ENCODE measurements at places on chromosomes 4 and X.

DNA sequence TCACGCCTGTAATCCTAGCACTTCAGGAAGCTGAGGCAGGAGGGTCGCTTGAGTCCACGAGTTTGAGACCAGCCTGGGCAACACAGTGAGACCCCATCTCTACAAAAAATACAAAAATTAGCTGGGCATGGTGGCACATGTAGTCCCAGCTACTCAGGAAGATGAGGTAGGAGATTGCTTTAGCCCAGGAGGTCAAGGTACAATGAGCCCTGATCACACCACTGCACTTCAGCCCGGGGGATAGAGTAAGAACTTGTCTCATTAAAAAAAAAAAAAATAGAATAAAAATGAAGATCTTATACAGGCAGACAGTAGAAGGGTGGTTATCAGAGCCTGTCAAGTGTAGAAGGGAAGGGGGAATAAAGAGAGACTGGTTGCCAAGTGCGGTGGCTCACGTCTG, 116.9 kb downstream of the PDS5A start:
- DNase-seq = no peak

- DNase-seq = no peak
Measured at GRCh38 chr4:2888886-2889285, 45.2 kb downstream of the ADD1 start.

DNA sequence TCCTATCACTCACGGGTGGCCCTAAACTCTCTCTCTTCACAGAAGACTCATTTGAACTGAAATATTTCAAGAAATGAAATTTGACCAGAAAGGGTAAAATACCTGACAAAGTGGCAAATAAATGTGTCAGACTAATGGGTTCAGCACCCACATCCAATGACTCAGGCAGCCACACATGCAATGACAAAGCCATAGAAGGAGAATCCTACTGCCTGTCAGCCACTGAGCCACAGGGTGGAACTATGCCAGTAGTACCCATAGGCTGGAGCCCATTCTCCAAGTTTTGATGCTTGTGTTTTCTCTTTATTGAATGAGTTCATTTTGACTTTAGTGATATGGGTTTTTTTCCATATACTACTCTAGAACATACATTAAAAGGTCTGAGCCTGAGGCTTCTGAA, 179.0 kb downstream of the BEND2 start:
- DNase-seq = no peak

DNA sequence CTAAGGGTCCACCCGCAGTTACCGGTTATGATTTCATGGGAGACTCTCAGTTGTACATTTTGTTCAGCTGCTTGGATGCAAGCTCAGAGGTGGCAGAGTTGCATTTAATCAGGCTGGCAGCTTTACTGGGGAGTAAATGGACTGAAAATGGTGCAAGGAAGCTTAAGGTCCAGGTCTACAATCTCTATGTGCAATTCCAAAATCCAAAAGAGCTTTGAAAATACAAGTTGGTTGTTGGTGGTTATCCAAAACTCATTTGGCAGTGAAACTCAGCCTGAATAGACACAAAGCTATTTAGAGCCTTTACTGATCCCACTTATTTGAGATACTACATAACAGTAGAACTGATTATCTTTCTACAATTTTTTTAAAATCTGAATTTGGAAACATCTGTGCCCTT, 11.8 kb upstream of the ZFP42 start:
- no peak for DNase-seq

GRCh38 chr4:1237981-1238675, 10.8 kb downstream of the CTBP1 start:
- DNase-seq = no peak

DNA sequence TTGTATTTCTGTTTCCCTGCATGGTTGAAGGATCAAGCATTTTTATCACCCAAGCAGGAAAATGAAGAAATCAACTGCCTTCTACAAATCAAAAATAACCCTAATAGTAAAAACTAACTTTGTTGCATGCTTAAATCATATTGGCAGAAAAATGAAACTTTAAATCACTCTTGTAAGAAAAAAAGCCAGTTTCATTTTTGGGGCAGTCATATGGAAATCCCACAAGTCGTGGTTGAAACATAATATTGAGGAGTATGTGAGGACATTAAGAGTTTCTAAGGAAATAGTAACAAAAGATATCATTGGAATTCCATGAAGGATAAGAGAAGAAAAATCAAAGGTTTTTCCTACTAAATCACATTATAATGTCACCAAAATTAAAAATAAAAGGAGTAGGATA, 8.4 kb downstream of the TEC start:
- DNase-seq = no peak

DNA sequence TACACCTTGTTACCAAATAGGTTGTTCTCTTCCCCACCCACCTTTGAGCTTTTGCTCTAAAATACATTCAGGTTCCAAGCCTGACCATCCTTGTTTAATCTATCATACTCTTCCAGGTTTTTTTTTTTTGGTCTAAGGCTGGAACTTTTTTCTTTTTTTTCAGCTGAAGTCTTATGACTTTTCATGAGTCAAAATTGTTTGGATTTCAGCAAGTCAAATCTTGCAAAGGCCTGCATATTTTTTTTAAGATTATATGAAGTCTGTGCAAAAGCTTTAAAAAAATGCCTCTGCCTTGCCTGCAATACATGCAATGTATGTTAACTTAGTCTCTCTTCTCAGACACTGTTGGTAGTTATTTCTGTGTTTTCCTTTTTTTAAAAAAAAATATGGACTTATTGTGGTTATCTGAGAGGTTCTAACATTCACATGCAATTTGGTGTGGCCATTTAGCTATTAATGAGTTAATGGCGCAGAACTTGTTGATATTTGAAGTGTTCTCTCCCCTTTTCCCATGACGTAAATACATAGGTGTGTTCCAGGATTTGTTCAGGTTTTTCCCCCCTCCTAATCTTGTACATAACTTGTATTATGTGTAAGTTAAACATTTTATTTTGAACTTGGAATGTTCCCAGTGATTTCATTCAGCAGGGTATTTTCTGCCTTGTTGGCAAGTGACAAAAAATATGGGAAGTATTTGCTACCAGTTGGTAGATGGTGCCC, 58.7 kb downstream of the CCKAR start:
- DNase-seq = no peak

DNA sequence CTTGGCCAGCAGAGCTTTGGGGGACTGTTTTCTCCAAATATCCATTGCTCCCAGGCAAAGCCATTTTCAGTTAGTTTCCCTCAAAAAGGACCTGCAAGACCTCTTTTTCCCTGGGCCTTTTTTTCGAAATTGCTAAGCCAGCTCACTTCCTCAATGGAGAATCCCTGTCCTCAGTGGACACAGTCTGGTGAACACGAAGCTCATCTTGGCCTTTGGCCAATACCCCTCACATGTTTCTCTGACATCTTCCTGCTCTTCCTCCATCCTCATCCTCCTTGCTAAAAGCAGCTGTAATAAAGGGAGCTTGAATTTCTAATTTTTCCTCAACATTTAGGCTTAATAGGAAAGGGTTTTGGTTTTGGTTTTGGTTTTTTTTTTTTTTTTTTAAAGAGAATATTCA, 17.6 kb upstream of the PRPS1 start:
- DNase-seq = no peak

DNA sequence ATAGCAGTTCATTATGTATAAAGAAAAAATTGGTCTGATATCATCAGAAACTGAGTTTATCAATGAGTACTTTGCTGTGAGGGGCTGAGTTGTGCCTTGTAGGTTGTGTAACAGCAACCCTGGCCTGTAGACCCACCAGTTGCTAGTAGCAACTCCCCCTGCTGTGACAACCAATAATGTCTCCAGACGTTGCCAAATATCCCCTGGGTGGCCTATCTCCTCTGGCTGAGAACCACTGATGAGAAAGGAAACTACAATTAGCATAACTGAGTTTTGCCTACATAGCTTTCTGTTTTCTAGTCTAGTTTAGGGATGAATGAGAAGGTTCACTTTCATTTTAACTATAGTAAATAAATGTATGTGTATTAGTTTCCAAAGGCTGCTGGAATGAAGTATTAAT, 234.1 kb downstream of the CPE start:
- no peak for DNase-seq

DNA sequence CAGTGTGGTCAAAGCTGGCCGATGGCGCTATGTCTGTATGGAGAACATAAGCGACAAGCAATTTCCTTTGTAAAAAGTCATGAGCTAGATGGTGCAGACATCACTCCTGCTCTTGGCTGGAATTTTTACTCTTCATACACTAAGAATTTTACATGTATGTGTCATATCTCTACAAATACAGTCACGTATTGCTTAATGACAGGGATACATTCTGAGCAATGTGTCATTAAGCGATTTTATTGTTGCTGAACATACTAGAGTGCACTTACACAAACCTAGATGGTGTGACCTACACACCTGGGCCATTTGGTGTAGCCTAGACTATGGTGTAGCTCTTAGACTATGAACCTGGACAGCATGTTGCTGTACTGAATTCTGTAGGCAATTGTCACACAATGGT, 185.4 kb downstream of the SOWAHB start:
- DNase-seq = no peak

GRCh38 chr4:169795585-169795984, 37.8 kb upstream of the HPF1 start:
- DNase-seq = no peak

DNA sequence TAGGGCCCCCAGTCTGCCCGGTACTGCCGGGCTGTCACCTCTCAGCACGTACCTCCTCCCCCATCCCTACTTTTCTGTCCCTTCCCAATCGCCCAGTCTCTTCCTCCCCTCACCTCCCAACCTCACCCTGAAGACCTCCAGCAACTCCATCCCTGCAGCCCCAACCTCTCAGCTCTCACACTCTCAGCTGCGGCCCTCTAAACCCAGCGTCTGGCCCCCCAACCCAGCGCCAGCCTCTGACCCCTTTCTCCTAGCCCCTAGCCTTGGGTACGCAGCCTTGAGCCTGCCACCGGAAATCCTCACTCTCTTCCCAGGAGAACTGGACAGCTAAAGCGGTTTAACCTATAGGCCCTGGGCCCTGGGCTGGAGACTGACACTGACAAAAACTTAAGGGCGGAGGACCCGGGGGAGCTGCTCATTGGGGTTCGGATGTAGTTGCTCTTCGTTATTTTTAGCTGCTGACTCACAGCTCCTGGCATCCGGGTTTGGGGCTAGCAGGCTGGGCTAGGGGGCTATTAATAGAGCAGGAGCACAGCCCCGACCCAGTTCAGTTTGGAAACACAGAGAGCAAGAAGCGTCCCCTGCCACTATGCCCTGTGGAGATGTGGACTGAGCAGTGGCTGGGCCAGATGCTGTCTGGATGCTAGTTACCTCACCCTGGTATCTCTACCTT, 9.6 kb upstream of the DLG3 start:
- no peak for DNase-seq

GRCh38 chrX:115400960-115401359, 111.4 kb downstream of the LUZP4 start:
- DNase-seq = no peak

- DNase-seq = no peak
Measured at GRCh38 chrX:100089724-100090123, 320.3 kb downstream of the PCDH19 start.

DNA sequence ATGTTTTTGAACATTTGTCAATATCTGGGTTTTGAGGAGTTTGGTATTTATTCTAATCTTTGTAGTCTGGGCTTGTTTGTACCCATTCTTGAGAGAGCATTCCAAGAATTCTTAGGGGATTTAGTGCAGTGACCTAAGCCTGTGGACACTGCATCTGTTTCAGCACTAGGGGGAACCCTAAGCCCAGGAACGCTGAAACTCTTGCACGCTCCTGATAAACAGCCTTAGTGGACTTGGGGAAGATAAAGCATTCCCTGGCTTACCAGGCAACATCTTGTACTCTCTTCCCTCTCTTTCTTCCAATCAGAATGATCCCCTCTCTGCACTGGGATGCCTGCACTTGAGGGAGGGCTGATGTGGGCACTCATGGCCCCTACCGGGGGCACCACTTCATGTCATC, 654.9 kb upstream of the HTR2C start:
- peak; percentile 14 for DNase-seq

- DNase-seq = peak; percentile 38
Measured at GRCh38 chrX:48083212-48083611, 11.8 kb upstream of the ZNF630 start.

DNA sequence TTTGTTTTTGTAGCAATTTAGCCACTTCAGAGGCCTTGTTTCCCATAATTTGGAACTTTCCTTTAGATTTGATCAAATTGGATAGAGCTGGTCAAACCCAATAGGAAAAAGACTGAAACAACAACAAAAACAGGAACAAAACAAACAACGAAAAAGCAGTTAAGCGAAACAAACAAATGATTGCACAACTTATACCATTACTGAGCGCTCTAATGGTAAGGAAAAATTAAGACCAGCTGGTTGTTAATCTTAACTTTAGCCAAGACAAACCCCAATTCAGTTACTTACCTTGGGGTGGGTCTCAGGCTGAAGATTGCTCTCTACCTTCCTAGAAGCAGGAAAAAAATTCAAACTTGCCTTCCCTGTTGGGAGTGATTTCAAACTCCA, 38.3 kb downstream of the SPCS3 start:
- DNase-seq = no peak

GRCh38 chrX:34578237-34578636, 78.8 kb downstream of the TMEM47 start:
- DNase-seq = no peak

DNA sequence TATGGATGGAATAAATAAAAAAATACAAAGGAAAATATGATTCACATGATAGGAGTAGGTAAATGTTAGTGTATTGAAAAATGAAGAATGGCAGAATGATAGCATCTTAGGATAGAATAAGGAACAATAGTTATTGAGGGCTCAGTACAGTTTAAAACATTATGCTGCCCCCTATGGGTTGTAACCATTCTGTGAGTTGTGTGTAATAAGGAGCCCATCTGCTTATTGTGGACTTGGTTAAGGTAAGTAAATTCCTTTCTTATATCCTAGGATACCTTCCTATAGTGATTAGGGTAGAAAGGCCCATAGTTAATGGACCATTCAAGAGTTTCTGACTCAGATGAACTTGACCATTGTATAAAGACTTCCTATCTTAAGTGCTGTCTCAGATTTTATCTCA, 195.8 kb downstream of the PDHA2 start:
- DNase-seq = peak; percentile 25

DNA sequence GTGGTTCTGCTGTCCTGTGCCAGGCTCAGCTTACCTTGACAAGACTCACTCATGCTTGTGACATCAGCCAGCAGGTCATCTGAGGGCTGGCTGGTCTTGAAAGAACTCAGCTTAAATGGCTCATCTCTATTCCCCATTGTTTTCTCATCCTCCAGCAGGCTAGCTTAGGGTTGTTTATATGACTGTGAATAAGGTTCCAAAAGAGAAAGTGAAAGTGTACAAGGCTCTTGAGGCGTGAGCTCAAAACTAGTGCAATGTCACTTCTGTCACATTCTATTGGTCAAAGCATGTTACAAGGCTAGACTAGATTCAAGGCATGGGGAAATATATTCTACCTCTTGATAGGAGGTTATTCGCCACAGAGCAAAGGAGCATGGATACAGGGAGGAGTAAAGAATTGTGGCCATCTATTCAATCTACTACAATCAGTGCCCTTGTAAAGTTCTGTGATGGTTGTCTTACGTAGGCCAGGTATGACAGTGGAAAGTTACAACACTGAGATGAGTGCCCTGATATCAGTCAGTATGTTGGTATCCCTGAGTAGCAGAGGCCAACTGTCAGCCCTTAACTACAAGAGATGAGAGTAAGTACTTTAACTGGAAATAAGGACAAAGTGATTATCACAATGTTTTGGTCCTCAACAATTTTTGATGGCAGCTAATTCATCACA, 19.8 kb upstream of the TMLHE start:
- DNase-seq = no peak
